ENCODE measurements at places on chromosomes 16 and 17.

DNA sequence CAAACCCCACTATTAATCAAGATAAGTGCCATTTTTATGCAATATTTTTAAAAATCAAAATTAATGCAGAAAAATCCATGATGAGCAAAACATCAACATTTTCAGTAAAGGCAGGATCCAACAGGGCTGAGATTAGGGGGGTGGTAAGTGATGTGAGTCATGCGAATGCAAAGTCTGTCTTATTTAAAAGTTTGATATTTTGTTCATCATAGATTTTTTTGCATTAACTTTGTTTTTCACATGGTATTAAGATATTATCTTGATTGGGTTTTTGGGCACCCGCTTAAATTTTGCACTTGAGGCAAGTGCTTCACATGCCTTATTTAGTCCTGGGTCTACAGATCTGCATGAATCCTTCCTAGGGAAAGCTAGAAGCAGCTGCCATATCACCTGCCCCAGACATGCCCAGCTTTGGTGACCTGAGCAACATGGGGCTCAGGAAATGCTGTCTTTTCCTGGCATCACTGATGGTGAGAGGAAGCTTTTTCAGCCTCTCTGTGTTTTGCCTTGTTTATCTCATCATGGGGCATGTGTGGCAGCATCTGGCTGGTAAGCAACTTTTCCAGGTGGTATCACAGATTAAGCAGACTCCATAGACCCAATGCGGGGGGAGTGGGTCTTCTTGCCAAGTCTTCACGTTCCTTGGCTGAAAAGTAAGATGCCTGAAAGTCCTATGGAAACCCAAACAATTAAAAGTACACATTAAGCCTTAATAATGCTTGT is 57.6 kb upstream of the NFAT5 start:
- DNase-seq = no peak

DNA sequence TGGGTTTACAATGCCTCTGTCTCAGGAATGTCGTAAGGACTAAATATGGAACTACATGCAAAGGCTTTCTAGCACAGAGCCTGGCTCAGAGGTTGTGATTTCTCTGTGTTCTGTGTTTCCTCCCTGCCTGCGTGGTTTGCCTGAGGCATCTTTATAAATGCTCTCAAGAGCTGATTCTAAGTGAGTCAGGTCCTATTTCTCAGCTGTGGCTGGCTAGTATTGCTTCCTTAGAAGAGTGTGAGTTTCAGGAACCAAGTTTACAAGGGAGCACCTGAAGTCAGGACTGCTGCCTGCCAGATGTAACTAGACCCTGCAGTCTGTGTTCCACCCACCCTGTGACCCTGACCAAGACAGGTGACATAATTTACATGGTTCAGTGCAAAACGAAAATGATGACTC is 8.0 kb upstream of the CCL1 start:
- no peak for DNase-seq

GRCh38 chr17:41545829-41546410 is 17.8 kb upstream of the KRT19 start:
- no peak for DNase-seq

DNA sequence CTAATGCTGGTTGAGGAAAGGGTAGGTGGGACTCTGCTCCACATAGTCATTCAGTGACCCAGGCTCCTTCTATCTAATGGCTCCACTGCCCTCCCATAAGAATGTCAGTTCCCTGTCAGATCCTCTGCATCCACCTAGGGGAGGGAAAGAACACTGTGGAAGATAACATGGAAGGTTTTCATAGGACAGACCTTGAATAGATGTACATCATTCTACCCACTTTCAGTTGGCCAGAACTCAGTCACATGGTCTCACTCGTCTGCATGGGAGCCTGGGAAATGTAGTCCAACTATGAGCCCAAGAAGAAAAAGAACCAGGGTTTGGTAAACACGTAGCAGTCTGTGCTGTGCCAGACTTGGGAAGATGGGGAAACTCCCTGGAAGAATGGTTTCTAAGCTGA is 27.1 kb upstream of the SCNN1B start:
- no peak for DNase-seq

DNA sequence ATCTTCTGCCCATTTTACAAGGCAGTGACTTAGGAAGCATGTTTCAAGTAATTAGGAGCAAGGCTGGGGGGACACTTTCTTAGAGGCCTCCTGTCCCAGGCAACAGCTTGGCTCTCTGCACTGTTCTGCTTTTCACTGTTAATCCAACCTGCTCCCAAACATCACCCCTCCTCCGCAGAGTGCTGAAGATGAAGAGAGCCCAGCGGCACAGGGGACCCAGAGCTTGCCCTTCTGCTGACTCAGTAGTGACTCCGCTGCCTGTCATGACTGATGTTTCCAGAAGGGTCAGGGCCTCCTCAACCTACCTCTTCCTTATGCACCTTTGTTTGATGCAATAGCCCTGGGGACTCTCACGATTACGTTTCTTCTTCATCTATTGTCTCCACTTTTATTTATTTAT is 38.9 kb upstream of the NDRG4 start:
- no peak for DNase-seq

- DNase-seq = no peak
Measured at GRCh38 chr17:36736201-36737156, 135.1 kb downstream of the MRM1 start.

DNA sequence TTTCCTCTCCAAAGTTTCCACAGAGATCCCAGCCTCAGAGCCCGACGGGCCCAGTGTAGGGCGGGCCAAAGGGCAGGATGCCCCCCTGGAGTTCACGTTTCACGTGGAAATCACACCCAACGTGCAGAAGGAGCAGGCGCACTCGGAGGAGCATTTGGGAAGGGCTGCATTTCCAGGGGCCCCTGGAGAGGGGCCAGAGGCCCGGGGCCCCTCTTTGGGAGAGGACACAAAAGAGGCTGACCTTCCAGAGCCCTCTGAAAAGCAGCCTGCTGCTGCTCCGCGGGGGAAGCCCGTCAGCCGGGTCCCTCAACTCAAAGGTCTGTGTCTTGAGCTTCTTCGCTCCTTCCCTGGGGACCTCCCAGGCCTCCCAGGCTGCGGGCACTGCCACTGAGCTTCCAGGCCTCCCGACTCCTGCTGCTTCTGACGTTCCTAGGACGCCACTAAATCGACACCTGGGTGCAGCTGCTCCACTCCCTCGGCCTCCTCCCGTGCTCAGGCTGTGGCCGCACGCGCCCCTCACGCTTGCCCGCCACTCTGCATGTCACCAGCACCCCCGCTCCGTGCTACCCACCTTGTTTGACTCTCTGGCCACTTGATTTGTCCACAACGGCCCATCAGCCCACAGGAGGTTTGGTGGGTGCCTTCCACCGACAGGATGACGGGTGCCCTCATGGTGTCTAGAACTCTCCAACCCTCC is 15.3 kb upstream of the STH start:
- no peak for DNase-seq

DNA sequence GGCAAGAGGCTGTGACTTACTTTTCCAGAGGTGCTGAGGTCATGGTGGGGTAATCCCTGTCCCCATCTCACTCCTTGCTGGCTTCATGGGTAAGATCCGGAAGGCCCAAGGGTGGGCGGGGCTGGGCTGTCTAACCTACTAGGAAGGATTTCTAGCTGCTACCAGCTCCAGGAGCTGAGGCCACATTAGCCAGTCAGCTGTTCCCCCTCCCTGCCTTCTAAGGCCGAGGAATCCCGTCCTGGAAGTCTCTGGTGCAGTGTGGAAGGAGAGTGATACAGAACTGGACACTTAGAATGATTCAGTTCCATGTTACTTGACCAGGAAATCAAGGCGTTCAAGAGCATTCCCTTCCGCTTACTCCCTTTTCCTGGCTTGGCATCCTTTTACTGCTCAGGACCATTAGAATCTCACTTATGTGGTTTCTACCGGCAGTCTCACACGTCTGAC is 8.9 kb downstream of the GNGT2 start:
- DNase-seq = no peak

DNA sequence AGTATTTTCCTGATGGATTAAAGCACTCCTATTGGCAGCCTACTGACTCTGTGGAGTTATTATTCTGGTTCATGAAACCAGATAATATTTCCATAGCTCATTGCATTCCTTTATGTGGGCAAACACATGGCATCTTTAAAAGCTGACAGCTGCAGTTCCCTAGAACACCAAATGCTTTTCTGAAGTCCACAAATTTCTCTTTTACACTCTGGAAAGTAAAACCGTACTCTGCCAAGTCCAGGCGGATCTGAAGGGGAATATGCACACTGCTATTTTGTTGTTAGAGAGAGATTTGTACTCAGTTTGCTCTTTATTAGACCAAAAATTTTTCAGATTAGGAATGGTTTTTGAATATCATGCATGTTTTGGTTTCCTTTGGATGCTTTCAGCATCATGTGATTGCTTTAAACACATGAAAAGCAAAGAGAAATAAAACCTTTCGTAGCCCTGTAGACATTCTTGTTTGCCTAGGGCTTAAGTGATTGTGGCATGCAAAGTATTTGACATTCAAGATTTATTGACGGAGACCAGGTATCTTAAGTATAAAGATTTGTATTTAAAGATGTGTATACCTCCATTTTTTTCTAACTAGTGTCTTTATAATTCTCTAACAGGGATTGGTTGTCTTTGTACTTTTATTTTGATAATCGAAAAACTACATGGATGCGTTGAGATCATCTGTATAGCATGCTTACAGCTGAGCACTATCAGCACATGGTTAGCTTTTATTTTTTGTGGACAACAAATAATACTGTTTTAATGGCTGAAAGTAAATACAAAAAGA is 19.5 kb downstream of the SEC14L1 start:
- DNase-seq = no peak

DNA sequence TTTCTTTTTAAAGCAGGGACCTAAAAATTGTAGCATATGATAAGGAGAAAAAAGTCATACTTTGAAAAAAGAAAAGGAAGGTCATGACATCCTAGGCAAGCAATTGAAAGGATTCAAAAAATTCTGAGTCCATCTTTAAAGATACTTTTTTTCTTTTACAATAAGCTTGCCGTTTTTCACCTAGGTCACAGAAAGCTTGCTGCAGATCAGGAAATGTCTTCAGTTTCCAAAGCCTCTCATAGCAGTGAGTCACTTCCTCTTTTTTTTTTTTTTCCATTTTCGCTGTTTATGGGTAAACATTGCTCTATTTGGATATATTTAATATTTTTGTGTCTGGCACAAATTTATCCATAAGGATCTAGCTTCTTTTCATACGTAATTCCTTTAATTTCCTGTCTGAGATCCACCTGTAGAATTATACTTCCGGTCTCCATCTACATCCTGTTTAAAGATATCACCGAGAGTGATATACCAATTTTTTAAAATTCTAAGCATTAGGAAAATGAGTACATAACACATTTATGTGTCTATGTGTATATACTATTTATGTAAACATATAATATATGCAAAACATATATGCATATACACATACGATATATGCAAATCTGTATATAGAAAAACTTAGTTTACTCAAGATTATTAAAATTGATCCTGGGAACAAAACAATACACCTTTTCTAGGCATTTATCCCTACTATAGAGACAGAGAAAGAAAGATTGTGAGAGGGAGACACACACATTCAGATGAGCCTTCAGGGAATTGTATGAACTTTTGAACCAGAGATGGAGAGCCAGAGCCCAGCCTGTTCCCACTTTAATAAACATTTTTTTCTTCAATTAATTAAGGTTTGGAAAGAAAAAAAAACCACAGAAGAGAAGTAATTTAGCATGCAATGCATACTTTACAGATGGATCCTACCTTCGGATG is 134.4 kb downstream of the SKAP1 start:
- DNase-seq = peak; percentile 21

Data from GF-D8 (cell line).